ENCODE measurements at places on chromosomes 2 and 18. TPM values are rescaled to one million over a fixed set of nuclear protein-coding genes. Genes with fewer than 3 reads are reported as not detected.

COA5 gene
- total RNA-seq = 33.5 TPM

VAPA gene
- total RNA-seq = 219 TPM

DNA sequence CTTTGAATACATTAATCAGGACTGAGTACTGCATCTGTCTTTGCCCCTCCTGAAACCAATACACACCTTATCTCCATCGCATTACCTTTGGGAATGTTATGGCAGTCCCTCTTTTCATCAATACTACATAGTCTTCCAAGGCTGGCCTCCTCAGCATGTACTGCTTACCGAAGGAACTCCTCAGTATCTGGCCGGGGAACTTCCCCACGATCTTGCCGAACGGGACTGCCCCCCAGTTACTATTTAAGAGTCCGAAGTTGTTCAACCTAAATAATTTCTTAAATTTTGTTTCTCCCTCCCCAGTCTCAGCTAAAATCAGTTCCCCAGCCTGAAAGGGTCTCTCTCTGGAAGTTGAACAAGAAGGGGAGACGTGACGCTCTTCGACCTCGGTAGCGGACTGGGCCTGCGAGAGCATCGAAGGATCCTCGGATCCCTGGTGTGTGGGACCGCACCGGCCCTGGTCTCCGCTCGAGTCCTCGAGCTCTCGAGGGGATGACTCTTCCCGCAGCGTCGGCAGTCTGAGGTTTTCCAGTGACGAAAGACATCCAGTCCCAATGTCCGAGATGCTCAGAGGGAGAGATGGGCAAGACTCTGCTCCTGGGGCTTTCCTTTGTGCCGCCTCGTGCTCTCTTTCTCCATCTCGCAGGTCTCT, 489 bp downstream of the TRMT61B start:
- no peaks in the 10 kb centered on the region for H3K27me3 ChIP-seq
- peaks cover 2% of the 10 kb centered on the region for H3K36me3 ChIP-seq
- peaks cover 14% of the 10 kb centered on the region for H3K4me1 ChIP-seq
- H3K27ac ChIP-seq = peak overlapping the region; percentile 75

STARD6 gene
- total RNA-seq = not detected

DNA sequence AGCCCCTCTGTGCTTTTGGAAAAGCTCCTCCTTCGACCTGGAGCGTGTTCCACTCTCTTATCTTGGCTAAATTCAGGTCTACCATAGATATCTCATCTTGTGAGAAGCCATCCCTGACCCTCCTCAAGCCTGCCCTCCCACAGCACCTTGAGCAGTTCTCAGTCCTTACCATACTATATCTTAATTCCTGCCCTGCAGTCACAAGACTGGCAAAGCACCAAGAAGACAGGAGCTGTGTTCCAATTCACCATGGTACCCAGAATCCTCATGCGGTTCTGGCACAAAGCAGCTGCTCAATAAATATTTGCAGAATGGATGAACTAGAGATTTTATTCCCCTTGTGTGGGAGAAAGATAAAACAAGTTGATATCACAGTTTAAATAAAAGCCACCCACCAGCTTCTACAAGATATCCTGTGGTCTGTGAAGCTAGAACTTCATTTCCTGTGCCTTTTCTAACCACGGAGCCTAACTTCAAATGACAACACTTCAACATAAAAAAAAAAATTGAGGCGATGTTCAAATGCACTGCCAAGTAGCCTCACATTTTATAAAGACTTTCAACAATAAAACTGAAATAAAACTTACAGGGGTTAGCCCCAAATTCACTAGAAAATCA, 19.5 kb downstream of the MARCHF4 start:
- H3K27ac ChIP-seq = no peak overlapping the region
- DNase-seq = no peak
- H3K4me1 ChIP-seq = no peaks in the 10 kb centered on the region
- H3K4me3 ChIP-seq = no peak overlapping the region
- H3K36me3 ChIP-seq = no peaks in the 10 kb centered on the region

CFAP53 gene
- not detected for total RNA-seq

RFX8 gene
- total RNA-seq = not detected

DNA sequence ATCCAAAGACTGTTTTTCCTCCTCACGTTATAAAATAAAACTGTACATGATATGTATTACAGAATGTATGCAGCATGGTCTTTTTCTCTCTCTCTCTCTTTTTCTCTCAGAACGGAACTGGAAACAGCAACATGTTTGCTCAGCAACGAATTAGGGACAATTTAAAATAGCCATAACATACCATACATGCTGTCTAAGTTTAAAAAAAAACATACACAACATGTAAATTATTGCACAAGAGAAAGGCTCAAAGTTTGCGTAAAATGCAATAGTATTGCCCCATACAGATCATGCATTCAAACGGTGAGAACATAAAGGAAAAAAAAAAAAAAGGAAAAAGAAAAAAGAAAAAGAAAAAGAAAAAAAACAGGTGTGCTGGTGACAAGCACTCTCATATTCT, 93.6 kb downstream of the BCL11A start:
- H3K27me3 ChIP-seq = no peaks in the 10 kb centered on the region
- H3K4me1 ChIP-seq = peaks cover 7% of the 10 kb centered on the region
- no peak overlapping the region for H3K4me3 ChIP-seq
- DNase-seq = no peak
- H3K27ac ChIP-seq = no peak overlapping the region

RAB6C gene
- not detected for total RNA-seq

- no peak overlapping the region for H3K27ac ChIP-seq
- H3K36me3 ChIP-seq = no peaks in the 10 kb centered on the region
- H3K4me3 ChIP-seq = no peak overlapping the region
- H3K4me1 ChIP-seq = no peaks in the 10 kb centered on the region
Observed at GRCh38 chr2:2031101-2031500, 286.8 kb upstream of the PXDN start.

GRCh38 chr2:181106789-181107627, 126.6 kb downstream of the UBE2E3 start:
- H3K27ac ChIP-seq = no peak overlapping the region
- H3K36me3 ChIP-seq = no peaks in the 10 kb centered on the region
- DNase-seq = no peak
- no peak overlapping the region for H3K4me3 ChIP-seq
- H3K4me1 ChIP-seq = no peaks in the 10 kb centered on the region

DNA sequence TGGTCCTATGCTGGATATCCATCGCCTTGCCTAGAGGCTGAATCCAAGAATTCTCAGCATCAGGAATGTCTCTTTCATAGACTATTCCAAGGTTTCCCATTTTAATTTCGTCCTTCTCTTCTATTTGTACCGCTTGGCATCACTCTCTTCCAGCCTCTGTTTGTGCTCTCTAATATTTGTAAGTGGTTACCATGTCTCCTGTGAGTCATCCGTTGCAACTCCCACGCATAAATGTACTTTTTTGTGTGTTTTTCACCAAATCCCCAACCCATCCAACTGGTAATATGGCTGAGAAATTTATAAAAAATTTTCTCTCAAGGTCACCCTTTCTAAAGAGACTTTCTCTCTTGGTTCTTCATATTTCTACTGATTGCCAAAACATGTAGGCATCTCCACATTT, 21.8 kb downstream of the COLEC12 start:
- peak overlapping the region; percentile 50 for H3K27ac ChIP-seq
- no peaks in the 10 kb centered on the region for H3K4me1 ChIP-seq
- H3K36me3 ChIP-seq = no peaks in the 10 kb centered on the region
- no peak overlapping the region for H3K4me3 ChIP-seq
- no peak for DNase-seq

LIPG gene
- not detected for total RNA-seq

CDK5R2 gene
- total RNA-seq = not detected

DNA sequence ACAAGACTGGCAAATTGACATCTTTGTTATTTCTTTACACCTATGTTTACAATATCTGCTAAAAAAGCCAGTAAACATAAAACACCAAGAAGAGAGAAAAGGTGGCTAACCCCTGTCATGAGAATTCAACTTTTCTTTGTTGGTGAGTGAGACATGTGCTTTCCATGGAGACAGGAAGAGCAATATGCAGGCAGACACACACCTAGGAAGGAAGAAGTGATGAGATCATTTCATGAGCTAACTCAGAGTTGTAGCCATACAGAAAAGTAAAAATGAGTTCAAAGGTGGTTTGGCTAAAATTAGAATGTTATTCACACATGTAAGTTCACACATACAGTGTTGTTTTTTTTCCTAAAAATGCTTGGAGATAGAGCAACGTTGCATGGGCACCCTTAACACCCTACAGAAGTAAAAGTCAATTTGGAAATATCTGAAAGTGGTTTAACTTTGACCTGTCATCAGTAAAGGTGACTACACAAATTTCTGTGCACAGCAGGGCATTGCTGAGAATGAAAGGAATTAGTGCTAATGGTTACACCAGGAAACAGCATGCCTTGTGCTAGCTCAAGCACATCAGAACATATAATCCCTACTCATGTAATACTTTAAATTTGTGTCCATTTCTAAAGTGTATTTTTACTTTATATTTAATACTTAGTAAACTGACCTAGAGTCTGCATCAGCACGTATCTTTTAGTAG, 557.6 kb downstream of the CBLN2 start:
- H3K4me3 ChIP-seq = no peak overlapping the region
- DNase-seq = no peak
- no peaks in the 10 kb centered on the region for H3K36me3 ChIP-seq
- no peaks in the 10 kb centered on the region for H3K27me3 ChIP-seq

DNA sequence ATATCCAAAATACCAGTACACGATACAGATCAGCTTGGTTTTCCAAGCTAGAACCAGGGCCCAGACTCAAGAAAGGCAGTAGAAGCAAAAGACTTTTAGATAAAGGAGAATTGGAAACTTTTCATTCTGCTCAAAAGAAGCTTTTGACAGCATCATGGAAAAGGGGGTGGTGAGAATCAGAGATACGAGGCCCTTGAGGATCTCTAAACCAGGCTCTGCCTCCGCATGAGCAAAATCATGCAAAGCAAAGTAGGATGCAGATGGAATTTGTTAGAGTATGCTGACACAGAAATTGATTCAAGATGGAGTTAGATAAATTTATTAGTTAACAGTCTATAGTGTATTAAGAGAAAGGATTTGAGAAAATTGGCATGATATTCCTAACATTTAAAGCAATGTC, 39.8 kb downstream of the FAM98A start:
- no peaks in the 10 kb centered on the region for H3K4me1 ChIP-seq
- peaks cover 64% of the 10 kb centered on the region for H3K36me3 ChIP-seq
- no peak for DNase-seq
- H3K27me3 ChIP-seq = no peaks in the 10 kb centered on the region
- H3K4me3 ChIP-seq = no peak overlapping the region

CHRNG gene
- not detected for total RNA-seq

DNA sequence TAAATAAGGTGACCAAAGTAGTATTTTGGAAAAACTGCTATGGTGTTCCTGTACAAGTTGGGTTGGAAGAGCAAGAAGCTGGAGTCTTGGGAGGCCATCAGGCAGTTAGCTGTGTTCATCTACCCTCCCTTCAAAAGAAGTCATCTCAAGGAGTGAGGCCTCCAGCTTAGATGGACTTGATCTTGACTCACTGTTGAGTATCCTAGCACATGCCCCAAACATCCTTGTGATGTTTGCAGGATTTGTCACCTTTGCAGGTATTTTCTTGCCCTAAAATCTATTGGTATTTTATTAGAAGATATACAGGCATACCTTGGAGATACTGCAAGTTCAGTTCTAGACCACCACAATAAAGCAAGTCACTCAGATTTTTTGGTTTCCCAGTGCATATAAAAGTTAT, 30.2 kb downstream of the RNMT start:
- no peak for DNase-seq
- peaks cover 90% of the 10 kb centered on the region for H3K36me3 ChIP-seq
- no peaks in the 10 kb centered on the region for H3K27me3 ChIP-seq
- H3K4me1 ChIP-seq = peaks cover 5% of the 10 kb centered on the region

DNA sequence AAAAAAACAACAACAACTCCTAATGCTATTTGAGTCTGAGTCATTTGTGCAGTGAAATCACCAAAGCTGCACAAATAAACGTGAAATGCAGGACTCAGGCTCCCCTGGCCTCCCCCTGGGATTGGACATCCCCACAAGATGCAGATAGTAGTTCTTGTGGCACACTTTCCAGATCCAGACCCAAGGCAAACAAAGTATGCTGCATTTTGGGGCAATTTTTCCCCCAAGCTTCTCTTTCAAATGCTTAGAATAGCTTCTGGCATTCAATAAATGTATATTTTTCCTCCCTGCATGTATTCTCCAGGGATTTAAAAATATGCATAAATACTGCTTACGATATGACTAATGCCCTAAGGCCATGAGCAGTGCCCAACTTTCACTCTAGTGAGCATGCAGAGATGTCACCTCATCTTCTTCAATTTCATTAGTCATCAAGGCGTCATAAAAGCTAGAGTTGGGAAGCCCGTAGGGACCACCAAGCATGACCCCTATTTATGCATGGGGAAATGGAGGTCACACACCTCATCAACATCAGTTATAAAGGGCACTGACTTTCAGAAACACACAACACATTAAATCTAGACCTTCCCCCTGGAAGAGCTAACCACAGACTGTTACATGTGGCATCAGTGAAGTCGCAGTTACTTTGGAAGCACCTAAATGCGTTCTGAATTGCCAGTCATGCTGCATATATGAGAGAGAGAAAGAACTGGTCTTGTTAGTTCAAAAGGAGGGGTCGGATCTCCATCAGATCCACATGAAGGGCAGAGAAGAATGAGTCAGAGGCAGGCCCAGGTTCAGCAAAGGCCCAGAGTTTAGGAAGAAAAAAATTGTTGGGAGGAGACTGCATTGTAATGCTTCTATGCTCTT, 374.1 kb downstream of the LPIN1 start:
- no peaks in the 10 kb centered on the region for H3K36me3 ChIP-seq
- no peak overlapping the region for H3K4me3 ChIP-seq
- no peak overlapping the region for H3K27ac ChIP-seq
- H3K27me3 ChIP-seq = no peaks in the 10 kb centered on the region
- DNase-seq = no peak
- H3K4me1 ChIP-seq = no peaks in the 10 kb centered on the region

DNA sequence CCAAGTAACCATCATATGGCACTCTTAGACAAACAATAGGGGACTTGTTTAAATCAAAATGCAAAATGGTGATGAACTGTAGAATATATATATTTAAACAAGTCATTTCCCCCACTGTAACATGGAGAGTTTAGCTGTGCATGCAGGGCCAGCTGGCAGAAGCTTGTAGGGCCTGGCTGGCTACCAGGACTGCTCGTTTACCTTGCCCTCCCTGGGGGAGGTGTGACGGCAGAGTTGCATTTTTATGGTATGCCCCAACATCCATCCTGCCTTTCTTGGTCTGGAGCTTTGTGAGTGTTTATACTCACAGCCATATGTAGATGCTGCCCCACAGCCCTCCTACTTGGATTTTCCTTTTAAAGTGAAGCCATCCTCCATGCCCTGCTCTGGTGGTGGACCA, 101.7 kb upstream of the ZFP36L2 start:
- H3K4me3 ChIP-seq = no peak overlapping the region
- peaks cover 41% of the 10 kb centered on the region for H3K4me1 ChIP-seq
- H3K27me3 ChIP-seq = no peaks in the 10 kb centered on the region
- H3K36me3 ChIP-seq = no peaks in the 10 kb centered on the region
- H3K27ac ChIP-seq = no peak overlapping the region
- no peak for DNase-seq

GRCh38 chr2:48398285-48399002, 131.5 kb upstream of the STON1 start:
- no peak for DNase-seq
- H3K4me1 ChIP-seq = no peaks in the 10 kb centered on the region
- H3K27me3 ChIP-seq = no peaks in the 10 kb centered on the region
- no peak overlapping the region for H3K27ac ChIP-seq
- H3K4me3 ChIP-seq = no peak overlapping the region
- H3K36me3 ChIP-seq = no peaks in the 10 kb centered on the region

- no peaks in the 10 kb centered on the region for H3K4me1 ChIP-seq
- H3K27me3 ChIP-seq = no peaks in the 10 kb centered on the region
- H3K36me3 ChIP-seq = no peaks in the 10 kb centered on the region
- H3K27ac ChIP-seq = no peak overlapping the region
Observed at GRCh38 chr2:206218796-206219499, 55.5 kb upstream of the ZDBF2 start.

CYP27C1 gene
- total RNA-seq = not detected

CRYGD gene
- not detected for total RNA-seq
